ENCODE measurements at places on chromosomes 3 and 15.

DNA sequence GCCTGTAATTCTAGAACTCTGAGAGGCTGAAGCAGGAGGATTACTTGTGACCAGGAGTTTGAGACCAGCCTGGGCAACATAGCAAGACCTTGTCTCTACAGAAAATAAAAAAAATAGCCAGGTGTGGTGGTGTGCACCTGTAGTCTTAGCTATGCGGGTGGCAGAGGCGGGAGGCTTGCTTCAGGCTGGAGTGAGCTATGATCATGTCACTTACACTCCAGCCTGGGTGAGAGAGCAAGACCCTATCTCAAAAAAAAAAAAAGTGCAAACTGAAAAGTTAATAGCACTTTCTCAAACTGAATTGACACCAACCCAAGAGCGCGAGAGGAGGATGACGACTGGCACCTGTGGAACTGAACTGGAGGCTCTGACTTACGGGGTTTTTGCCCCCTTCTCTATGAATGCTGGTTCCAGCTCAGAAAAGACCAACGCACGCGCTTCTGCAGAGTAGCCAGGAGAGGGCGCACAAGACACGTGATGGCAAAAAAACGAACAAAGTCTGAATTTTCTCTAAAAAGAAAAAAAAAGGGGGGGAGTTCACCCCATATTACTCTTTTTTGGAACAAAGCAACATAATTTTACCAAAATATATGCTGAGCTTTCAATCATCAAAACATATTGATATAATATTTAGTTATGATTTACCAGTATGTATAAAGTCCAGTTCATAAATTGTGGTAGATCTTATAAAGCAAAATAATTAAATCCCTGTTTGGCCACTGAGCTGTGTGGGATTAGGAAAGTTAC is 23.7 kb downstream of the CFAP92 start:
- no peak for DNase-seq

GRCh38 chr15:42427429-42428223 is 63.3 kb downstream of the ZNF106 start:
- DNase-seq: no peak

DNA sequence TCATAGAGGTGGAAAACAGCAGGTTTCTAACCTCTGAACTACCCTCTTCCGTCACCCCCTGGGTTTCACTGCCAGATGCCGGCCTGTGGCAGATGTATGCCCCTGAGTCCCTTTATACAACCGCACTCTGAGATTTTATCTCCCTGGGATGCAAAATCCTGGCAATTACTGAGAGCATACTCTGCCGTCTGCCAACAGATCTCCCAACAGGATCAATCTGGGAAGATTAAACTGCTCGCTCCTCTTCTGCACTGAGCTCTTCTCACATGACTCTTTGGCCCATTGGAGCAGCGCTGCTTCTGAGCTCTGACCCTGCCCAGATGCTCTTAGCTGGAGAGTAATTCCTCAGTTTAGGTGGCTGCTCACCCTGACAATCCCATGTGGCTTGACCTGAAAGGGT is 133.2 kb downstream of the LIPC start:
- DNase-seq: no peak

- DNase-seq: no peak
These were observed 3.2 kb downstream of the CPEB1 start for GRCh38 chr15:82643992-82644391.

DNA sequence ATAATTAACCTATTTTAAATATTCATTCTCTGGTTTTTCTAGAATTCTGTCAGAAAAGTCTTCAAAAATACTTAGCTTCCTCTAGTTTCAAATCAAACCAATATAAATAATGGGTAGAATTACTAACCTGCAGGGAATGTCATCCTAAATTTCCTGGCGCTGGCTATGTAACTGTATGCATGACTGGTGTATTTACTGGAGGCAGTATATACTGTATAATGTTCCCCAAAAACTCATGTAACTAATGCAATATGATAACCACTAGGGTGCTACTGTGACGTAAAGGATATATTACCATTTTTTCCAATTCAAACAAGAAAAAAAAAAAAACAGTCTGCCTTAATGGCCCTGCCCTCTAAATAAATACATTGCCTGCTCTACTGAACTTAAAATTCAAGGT is 407.5 kb downstream of the MECOM start:
- no peak for DNase-seq

DNA sequence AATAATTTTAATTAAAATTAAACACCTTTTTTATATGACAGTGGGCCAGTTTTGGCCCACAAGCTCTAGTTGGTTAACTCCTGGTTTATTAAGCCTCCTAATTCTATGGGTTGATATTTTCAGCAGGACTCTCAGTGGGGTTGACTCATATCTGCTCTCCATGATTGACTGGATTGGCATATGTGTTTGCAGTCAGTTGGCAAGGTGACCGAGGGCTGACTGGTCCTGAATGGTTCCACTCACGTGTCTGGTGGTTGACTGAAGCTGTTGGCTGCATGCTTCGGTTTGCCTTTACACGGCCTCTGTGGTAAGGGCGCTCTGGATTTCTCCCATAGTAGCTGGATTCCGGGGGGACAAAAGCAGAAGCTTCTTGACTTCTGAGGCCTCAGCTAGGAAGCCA is 65.3 kb upstream of the ZNF280D start:
- DNase-seq: no peak

GRCh38 chr3:127707851-127708411 is 35.2 kb downstream of the ABTB1 start:
- DNase-seq: no peak

DNA sequence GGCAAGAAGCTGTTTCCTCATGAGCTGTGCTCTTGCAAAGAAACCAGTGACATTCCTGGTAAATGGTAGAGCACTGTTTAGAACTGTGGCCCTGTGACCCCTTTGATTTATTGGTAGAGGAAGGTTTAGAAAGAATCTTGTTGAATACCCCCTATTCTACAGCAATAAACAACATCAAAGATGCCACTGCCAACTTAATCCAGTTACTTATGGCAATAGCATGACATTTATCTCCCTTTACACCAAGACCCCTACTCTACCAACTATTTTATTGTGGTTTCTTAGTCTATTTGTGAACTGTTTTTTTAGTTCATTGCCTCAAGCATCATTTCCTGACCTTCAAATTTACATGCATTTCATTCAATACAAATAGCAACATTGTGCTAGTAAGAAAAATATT is 288.6 kb downstream of the EPHA3 start:
- DNase-seq: no peak

DNA sequence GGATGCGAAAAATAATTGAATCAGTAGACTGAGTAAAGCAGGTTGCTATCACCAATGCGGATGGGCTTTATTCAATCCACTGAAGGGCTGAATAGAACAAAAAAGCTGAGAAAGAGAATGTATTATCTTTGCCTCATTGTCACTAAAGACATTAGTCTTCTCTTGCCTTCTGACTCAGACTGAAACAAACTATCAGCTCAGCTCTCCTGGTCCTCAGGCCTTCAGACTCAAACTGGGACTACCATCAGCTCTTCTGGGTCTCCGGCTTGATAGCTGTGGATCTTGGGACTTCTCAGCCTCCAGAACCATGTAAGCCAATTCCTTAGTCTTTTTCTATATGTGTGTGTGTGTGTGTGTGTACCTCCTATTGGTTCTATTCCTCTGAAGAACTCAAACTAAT is 12.6 kb downstream of the IFT57 start:
- DNase-seq: no peak

DNA sequence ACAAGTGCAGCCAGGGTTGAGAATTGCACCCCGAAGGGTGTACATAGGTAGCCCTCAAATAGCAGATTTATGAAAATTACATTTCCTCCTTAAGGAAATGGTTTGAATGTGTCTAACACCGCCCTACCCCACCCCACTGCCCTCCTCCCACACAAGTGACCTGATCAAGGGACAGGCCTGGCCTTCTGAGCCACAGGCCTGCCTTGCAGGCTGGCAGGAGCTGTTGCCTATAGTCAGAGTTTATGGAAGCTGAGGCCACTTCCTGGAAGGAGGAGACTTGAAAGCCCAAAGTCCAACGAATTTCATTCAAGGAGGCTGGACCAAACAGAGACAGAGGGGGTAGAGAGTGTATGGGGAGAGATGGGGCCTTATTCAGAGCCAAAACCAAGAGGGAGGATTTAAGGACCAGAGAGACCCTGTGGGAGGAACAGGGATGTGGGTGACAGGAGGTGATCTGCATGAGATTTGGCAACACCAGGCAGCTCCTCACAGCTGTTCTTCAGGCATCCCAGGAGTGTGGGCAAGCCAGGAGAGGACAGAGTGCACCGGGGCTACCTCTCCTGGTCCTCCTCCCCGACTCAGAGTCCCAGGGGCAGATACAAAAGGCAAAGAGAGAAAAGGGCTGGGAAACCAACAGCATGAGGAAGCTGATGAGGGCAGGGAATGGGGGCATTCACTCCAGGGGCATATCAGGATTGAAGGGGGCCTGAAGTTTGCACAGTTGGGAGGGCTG is 100.4 kb upstream of the HES1 start:
- no peak for DNase-seq

DNA sequence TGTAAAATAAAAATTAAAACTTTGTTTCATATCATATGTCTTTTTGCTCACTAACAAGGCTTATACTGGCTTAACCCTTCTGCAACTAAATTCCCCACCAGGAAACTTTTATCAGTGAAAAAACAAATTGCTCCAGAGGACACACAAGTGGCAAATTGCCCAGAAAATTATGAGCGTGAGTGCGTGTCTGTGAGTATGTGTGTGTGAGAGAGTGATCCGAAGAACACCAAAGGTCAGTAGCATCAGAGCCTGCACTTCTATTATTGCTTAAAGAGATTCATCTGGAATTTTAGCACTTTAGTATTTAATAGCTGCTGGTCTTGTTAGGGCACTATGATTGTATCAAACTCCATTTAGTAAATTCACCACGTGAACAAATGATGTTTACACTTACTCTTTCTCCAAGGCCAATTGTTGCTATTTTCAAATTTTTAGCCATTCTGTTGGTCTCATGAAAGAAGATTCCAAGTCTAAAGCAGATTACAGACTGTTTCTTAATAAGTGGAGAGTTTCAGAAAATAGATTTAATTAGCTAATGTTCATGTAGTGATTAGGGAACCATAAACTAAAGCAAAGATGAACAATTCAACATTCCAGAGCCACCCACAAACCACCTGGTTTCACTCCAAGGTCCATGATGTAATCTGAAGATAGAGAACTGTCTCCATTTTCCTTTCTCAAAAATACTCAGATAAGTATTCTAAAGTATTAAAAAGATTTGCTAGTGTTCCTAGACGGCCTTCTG is 91.1 kb upstream of the IL12A start:
- DNase-seq: no peak

DNA sequence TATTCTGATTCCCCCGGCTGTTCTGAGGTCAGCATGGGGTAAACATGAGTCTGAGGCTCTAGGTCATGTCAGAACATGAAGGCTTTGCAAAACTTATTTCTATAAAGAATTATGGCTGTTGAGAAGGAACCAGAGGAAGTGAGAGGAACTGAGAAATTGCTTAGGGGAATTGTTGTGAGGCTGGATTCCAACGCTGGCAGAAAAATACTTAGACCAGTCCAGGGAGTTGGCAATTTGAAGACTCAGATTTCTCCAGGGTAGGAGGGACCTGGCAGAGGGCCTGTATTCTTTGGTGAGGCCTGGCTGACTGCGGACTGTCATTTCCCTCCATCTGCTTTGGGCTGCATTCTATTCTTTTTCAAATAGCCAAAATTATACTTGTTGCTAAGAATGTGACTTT is 155.5 kb downstream of the PLD1 start:
- DNase-seq: no peak

- DNase-seq: no peak
These were observed 132.9 kb upstream of the TMCO5A start for GRCh38 chr15:37801529-37801928.

Measured in frontal cortex (tissue), 4 donors.